ENCODE measurements at places on chromosomes 2 and 18.

DNA sequence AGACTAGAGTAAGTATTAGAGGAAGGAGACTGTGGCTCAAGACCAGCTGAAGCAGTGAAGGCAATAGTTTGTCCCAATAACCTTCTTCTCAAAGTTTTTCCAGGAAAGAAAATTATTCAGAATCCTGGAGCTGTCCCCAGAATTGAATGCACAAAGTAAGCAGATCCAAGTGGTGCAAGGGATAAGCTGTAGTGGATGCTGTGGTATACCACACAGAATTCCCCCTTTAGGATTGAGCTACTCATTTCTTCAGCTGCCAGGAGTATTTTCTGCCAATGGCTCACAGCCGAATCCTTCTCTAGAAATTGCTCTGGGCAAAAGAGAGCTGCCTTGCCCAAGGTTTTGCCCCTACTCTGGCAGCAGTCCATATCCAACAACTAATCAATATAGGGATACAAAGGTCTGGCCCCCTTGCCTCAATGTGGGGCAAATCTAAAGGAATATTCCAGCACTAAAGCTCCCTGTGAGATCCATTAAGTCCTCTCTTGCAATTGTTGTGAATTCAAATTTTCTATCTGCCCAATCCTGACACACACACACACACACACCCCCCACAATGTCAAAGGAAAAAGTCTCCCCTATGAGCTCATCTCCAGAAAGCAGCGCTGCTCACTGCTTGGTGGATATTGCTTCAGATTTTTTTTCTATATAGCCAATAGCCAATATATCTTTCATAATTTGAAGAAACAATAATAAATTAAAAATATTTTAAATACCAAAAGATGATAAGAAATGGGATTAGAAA, 18.4 kb upstream of the TCF7L1 start:
- no peak for DNase-seq

DNA sequence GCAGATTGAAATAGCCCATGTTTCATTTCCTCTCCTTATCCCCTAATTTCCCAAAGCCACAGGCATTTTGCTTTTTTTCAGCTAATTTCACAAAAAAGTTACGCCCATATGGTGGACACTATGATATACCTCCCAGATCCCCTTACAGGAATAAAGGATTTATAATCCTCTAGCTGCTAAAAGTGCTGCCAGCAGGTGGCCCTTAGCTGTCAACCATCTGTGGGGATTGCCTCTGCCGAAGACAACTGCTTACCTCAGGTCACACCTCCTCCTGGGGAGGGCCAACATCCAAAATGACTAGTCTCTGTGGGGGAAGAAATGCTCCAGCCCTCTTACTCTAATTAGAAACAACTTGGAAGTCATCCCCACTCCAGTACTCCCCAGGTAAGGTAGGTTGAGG, 61.0 kb upstream of the EPB41L3 start:
- DNase-seq = no peak

- DNase-seq = no peak
These were observed 63.5 kb downstream of the ZNF521 start for GRCh38 chr18:25288340-25288938.

DNA sequence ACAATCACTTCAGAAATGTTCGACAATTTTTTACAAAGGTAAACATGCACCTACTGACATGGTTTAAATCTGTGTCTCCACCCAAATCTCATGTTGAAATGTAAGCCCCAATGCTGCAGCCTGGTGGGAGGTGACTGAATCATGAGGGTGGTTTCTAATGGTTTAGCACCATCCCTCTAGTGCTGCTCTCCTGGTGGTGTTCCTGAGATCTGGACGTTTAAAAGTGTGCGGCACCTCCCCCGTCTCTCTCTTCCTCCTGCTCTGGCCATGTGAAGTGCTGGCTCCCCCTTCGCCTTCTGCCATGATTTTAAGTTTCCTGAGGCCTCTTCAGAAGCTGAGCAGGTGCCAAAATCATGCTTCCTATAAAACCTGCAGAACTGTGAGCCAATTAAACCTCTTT, 28.3 kb downstream of the MAP3K2 start:
- no peak for DNase-seq

- no peak for DNase-seq
These were observed 4.3 kb downstream of the SMYD5 start for GRCh38 chr2:73218298-73218697.

DNA sequence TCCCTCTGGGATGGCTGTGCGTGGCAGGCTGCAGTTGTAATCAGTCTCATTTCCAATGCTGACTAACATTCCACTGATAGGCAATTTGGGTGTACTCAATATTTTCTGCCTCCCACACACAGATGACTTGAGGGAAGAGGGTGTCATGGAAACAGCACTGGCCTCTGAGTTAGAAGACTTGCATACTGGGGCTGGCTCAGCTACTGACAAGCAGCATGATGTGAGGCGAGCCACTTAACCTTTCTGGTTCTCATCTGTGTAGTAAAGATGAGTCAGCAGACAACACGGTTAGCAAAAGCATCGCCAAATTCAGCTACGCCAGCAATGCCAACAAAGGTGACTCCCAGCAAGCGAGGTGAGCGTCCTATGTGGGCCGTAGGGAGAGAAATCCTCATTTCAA, 73.5 kb downstream of the COLEC12 start:
- no peak for DNase-seq

DNA sequence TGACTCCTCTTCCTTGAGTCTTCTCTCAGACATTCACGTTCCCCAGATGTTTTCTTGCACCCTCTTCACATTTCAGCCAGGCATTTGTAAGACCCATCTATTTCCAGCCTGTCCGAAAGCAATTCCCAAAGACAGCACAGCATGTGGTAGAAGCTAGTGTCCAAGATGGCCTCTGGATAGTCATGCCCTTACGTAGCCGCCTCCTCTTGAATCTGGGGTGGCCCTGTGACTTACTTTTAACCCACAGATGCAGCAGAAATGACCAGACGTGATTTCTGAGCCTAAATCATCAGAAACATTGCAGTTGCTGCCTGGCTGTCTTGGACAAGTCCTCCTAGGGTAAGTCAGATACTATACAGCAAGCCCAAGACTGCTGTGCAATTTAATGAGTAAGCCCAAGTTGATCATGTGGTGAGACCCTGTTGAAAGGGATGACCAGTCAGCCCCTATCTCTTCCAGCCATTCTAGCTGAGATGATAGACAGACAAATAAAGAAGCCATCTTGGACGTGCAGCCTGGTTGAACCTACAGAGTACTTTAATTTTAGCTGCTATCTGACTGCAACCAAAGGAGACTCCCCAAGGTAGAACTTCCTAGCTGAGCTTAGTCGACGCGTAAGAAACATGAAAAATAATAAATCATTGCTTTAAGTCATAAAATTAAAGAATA, 12.3 kb downstream of the ARL5A start:
- DNase-seq = no peak

- DNase-seq = peak; percentile 10
These were observed 187.5 kb downstream of the TWIST2 start for GRCh38 chr2:239035361-239035814.

- no peak for DNase-seq
These were observed 41.1 kb downstream of the CDCA7 start for GRCh38 chr2:173395567-173396351.

DNA sequence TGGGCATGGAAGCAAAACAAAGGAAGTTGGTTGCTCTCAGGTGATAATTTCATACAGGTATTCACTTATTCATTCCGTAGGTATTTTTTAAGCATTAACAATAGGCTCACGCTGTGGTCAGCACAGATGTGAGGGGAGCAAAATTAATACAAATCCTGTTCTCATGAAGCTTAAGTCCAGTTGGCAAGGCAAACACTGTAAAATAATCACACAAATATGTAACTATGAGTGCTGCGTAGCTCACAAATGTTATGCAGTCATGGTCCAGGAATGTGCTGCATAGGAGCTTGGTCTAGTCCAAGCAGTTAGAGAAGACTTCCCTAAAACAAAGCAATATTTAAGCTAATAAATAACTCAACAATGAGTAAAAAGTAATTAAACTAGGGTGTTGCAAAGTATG, 23.9 kb downstream of the SP5 start:
- DNase-seq = peak; percentile 35

DNA sequence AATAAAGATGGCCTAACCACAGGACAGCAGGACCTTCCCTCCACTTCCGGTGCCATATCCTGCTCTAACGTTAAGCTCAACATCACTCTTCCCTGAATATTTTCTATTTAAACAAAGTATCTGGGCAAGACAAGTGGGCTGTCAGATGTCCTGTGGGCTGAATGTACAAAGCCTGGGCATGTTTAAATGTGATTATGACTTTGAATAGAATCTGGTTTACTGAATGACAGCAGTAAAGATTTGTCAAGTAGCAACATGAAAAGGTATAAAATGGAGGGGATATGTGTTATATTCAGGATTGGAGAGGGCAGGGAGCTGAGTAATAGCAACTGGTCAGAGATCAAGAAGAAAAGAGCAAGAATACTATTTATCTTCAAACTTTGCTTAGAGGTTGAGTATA, 540.9 kb downstream of the NRXN1 start:
- DNase-seq = no peak

DNA sequence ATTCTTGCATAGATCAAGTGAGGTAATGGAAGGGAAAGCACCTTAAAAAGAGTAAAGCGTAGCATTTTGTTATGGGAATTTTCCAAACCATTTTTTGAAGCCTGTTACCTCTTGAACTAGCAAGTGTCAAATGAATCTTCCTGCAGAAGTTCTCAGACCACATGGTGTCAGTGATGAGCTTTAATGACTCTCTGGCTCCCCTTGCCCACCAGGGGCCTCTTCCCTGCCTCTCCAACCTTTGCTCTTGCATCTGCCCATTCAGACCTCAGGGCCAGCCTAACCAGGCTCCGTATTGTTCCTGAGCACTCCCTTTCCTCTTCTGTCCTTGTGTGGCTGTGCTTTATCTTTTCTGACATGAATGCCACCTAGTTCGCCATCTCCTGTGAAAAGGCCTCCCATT, 155.9 kb downstream of the DIS3L2 start:
- no peak for DNase-seq
